Lung microvascular endothelial cell (primary cell): ENCODE measurements at places on chromosomes 16 and 17. TPM values are rescaled to one million over a fixed set of nuclear protein-coding genes. Genes with fewer than 3 reads are reported as not detected.

The CBX2 gene
- total RNA-seq, result 4.6 and 5.2 TPM in 2 replicates

The BCAR1 gene
- total RNA-seq, result 65.2 and 104 TPM in 2 replicates

The CRLF3 gene
- total RNA-seq, result 12.4 and 17.9 TPM in 2 replicates

The PRKCB gene
- under 0.01 TPM in 1 of 2 replicates, not detected in the other for total RNA-seq

The TEX19 gene
- not detected in 2 replicates for total RNA-seq

The MARCHF10 gene
- under 0.01 TPM in 2 replicates for total RNA-seq

The PRDM7 gene
- not detected in 2 replicates for total RNA-seq

The ALOX12B gene
- total RNA-seq, result not detected in 2 replicates

The KIF2B gene
- total RNA-seq, result not detected in 2 replicates

The ADAP2 gene
- 0.20 and 0.87 TPM in 2 replicates for total RNA-seq

The TBC1D3K gene
- total RNA-seq, result not detected in 2 replicates

The OR4D1 gene
- total RNA-seq, result not detected in 2 replicates
